ENCODE measurements at places on chromosomes 4 and X.
A peak's percentile ranks its signal among the peaks of the same experiment; 100 is the strongest.

DNA sequence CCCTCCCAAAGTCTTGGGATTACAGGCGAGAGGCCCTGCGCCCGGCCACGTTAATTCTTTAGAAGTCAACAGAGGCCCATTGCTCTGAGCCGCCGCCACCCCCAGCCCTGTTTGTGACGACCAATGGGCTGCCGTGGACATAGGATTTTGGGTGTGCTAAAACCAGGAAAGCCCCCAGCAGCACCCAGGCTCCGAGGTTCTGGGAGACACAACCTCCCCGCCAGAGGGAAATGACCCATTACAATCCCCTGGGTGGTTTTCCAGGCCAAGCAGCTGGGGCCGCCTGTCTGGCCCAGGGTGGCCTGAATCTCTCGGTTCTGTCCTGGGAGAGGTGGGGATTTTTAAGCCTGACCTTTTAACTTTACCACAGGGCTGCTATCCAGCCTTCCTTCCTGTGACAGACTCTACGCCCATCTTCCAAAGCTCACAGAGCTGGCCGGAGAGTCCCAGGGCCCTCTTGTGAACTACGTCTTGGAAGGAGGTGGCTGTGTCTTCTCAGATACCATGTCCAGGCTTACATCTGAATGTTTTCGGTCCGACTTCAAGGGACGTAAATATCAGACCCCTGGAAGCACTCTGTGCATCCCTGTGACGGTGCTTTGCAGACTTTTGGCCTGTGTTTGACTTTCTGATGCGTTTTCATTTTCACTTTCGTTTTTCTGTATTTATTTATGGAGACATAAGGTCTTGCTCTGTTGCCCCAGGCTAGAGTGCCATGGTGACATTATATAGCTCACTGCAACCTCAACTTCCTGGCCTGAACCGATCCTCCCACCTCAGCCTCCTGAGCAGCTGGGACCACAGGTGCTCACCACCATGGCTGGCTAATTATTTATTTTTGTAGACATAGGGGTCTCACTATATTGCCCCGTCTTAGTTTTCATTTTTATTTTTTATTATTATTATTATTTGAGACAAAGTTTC is 36.0 kb downstream of the P2RY8 start:
- DNase-seq = no peak

DNA sequence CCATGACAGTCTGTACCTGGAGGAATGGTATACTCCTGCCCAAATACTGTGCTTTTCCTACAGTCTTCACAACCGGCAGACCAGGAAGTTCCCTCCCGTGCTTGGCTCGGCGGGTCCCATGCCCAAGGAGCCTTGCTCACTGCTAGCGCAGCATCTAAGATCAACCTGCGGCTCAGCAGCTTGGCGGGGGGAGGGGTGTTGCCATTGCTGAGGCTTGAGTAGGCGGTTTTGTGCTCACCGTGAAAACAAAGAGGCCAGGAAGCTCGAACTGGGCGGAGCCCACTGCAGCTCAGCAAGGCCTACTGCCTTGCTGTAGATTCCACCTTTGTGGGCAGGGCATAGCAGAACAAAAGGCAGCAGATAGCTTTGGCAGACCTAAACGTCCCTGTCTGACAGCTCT is 152.7 kb downstream of the TEX11 start:
- peak; percentile 60 for DNase-seq

DNA sequence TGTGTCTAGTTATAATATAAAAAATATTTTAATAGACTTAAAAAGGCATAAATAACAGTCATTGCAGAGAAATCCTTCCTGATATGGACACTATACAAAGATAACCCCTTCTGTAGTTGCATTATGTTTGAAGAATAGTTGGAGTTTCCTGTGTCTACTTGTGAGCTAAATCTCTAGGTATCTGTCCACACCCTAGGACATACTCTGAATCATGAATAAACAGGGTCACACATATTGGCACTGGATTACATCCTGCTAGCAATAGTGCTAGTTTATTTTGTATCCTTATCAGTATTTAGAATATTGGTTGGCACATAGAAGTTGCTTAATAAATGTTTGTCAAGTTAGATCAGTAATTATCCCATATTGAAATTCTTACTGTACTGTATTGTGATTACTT is 173.9 kb downstream of the GRXCR1 start:
- no peak for DNase-seq

DNA sequence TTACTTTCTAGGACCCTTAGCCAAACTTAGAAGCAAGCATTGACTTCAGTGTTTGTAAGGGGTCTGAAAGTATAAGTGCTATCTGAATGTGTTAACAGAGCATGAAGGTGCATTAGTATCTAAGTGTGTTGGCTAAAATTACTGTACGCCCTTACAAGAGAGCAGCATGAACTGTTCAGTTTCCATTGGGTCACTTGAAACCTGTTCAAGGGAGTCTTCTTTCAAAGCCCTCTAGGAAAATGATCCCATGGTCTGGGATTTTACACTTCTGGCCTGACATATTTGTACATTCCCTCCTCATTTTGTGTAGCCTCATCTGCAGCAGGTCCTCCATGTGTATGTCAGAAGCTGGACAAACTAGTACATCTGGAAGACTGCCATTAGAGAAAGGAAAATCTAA is 3.2 kb downstream of the PRDX4 start:
- DNase-seq = no peak

DNA sequence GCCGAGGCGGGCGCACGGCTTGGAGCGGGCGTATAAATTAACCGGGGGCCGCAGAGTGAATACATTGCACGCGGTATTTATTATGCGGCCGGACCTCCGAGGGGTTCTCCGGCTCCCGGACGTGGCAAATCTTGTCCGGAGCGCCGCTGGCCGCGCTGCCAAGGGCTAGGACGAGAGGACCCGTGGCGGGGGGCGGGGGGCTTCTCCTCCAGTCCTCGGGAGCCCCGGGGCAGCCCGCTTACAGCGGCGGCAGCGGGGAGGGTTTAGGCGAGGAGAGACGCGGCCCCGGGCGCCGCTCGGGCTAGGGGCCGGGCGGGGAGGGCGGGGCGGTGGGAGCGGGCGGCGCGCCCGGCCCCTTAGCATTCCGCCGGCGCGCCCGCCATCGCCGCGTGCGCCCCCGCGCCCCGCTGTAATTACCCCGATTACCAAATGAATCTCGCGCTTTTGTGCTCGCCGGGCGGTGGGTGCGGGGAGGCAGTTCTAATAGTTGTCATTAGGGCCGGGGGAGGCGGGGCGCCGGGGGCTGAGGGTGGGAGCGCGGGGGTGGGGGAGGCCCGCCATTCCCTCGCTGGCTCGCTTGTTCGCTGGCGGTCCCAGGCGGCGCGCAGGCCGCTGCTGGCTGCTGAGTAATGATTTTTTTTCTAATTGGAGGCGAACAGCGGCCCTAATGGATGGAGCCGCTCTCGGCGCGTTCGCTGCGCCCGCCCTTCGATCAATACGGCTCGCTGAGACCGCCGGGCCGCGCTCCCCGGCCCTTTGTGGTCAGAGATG is 276.6 kb downstream of the BCOR start:
- peak; percentile 28 for DNase-seq

GRCh38 chr4:185634066-185634652 is 98.9 kb upstream of the PDLIM3 start:
- DNase-seq = no peak

- no peak for DNase-seq
Observed at GRCh38 chrX:110056419-110056818, 53.5 kb downstream of the TMEM164 start.

GRCh38 chr4:154622598-154622997 is 10.1 kb upstream of the FGG start:
- peak; percentile 7 for DNase-seq

- no peak for DNase-seq
Observed at GRCh38 chr4:113272523-113272922, 223.1 kb downstream of the ANK2 start.

- DNase-seq = no peak
Observed at GRCh38 chrX:23826653-23827052, 43.7 kb downstream of the SAT1 start.

All from stimulated activated CD4-positive, alpha-beta T cell treated with anti-CD3 and anti-CD28 coated beads, Interleukin-4, amount 100 ng/mL, for 24 hours (primary cell).